ENCODE measurements at places on chromosomes 4 and X.

DNA sequence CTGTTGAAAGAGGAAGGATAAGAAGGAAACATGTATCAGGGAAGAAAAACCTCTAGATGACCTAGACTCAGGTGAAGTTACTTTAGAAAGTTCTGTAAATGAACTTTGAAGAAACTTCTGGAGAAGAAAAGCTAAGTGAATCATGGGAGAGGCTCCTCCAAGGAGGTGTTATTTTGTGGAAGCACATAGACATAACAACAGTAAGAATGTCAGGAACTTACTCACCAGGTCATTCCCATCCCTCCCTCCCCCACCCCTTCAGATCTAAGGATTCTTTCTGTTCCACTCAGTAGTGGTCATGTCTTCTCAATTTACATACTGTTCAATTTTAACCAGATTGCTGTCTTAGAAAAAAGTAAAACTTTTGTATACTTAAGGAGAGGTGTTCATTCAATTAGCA lies 310.5 kb upstream of the DDX53 start:
- DNase-seq, result no peak

DNA sequence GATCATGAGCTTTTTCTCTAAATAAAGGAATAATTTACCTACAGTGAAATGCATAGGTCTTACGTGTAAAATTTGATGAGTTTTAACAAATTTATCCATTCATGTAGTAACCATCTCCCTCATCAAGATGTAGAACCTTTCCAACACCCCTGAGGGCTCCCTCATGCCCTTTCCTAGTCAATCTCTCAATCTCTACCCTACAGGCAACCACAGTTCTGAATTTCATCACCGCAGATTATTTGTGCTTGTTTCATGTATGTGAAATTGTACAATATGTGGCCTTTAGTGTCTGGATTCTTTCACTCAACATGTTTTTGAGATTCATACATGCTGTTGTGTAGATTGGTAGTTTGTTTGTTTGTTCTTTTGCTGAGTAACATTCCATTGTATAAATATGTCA lies 2.1 kb downstream of the VGLL1 start:
- no peak for DNase-seq

GRCh38 chr4:71187404-71188155 lies 151.2 kb upstream of the SLC4A4 start:
- DNase-seq, result peak; percentile 81

- peak; percentile 16 for DNase-seq
Observed at GRCh38 chr4:26568446-26568994, 15.4 kb upstream of the TBC1D19 start.

DNA sequence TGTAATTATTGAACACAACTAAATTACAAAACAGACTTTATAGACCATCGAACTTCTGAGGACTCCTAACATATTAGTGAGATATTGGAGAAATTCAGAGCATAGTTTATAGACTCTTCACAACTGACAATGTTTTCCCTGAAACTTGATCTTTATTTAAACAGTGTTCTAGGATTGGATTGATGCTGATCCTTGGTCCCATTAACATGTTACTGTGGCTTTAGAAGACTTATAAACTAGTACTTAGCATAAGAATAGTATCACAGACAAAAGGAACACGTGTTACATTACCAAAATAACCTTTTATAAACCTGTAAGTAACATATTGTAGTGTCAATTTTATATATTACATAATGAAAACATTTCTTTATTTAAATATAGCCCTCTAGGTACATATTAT lies 689.6 kb downstream of the CCSER1 start:
- no peak for DNase-seq

All from eye (tissue), 1 donor.